ENCODE measurements at places on chromosomes 5 and 9.
A peak's percentile ranks its signal among the peaks of the same experiment; 100 is the strongest.

DNA sequence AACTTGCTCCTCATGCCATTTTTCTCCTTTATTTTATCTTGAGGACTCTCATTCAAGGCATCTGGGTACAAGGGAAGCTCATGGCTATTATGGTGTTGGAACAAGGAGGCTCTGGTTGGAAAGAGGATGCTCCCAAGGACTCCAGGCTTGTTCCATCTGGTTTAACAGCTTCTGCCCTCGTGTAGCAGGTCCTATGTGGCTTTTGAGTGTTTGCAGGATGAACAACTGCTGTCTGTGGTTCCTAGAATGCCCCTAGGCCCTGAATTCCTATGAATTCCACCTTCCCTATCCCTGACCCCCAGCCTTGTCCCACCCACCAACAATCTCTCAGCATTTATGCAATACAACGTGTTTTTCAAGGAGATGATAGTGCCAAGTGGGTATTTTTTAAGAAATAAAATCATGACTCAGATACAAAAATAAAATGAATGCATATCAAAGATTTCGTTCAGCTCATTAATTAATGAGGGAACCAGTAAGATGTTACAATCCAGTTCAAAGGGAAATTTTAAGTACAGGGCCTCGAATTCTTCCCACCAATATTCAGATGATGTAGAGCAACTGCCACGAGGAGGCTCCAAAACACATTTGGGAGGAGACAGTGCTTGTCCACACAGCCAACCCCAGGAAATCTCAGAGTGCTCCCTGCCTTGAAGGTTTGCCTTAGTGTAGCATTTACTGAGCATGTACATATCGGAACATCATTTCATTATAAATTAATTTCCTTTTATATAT is 182.0 kb downstream of the MUSK start:
- DNase-seq = no peak

DNA sequence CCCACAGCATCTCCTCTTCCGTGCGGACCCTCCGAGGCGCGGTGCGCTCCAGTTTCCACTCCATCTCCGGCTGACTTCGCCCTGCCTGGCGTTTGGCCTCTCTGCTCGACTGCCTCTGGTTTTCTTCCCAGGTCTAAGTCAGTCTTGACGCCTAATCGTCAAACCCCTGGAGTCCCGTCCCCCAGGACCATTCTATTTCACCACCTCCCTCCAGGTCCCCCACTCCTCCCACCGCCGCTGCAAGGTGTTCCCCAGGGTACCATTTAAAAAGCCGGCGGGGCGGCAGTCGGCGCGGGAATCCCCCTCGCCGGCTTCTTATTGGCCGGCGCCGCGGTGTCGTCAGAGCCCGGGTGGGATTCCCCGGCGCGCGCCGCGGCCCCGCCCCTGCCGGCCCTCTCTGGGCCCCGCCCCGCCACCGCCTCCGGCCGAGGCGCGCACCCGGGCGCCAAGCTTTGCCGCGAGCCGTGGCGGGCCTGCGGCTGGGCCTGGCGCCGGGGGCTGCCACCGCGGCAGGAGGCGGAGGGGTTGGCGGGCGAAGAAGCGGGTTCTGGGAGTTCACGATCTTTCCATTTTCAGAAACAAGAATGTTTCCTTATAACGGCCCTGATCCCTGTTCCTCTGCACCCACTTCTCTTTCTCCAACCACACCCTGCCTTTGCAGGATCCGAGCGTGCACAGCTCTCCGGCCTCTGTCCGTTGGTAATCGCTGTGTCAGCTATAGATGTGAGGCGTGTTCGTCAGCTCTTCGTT is at the start of gene CDC20B:
Gene CDC20B (minus strand): TSS at position 241 of the 750 bp plus-strand sequence. CDS start 177 bp downstream, at position 64.
- peak; percentile 78 for DNase-seq

GRCh38 chr9:126377536-126377935 is 50.9 kb downstream of the MVB12B start:
- no peak for DNase-seq

- no peak for DNase-seq
Measured at GRCh38 chr5:145161391-145161790, 673.8 kb downstream of the PRELID2 start.

DNA sequence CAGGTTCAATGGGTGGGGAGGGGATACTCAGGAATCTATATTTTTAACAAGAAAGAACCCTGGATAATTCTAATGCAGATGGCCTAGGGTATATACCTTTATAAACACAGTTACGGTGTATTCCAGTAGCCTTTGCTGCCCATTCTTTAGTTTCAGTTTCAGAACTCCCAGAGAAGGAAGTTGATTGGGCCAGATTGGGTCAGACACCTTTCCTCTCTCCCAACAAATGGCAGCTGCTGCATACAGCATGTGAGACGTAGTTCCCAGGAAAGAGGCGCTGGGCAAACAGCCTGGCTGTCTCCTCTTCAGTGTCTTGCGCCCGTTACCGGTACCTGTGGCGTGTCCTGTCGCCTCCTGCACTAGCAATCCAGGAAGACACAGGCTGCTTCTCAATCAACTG is 20.4 kb downstream of the ACO1 start:
- DNase-seq = no peak

All from Peyer's patch (tissue), 4 donors.